ENCODE measurements at places on chromosomes 3 and 15.

DNA sequence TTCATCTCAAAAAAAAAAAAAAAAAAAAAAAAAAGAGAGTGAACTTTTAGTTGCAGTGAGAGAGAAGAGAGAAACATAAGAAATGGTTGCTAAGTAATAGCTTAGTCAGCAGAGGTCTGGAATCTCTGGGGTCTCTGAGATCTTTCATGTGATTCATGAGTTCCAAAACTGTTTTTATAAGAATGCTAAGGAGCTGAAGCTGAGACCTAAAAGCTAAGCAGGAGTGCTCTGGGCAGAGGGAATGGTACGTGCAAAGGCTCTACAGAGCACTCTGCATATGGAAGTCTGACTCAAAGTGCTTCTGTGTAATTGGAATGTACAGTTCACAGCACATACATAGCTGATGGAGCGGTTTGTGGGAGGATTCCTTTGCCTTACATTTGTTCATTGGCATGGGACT is 66.3 kb upstream of the LRIG1 start:
- no peak for DNase-seq

DNA sequence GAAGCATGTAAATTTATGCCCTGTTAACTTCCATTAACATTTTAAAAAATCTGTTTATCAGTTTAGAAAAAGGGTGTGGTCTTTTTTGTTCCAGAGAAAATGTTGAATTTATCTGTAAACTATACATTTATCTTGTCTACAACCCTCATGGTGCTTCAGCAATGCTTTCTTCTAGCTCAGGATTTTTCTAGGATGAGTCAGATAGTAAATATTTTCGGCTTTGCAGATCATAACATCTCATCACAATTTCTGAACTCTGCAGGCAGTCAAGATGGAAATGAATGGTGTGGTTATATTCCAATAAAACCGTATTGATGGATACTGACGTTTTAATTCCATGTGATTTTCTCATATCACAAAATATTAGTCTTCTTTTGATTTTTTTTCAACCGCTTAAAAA is 70.5 kb upstream of the FOXB1 start:
- no peak for DNase-seq

GRCh38 chr3:123480428-123480827 is 31.5 kb upstream of the ADCY5 start:
- DNase-seq, result no peak

DNA sequence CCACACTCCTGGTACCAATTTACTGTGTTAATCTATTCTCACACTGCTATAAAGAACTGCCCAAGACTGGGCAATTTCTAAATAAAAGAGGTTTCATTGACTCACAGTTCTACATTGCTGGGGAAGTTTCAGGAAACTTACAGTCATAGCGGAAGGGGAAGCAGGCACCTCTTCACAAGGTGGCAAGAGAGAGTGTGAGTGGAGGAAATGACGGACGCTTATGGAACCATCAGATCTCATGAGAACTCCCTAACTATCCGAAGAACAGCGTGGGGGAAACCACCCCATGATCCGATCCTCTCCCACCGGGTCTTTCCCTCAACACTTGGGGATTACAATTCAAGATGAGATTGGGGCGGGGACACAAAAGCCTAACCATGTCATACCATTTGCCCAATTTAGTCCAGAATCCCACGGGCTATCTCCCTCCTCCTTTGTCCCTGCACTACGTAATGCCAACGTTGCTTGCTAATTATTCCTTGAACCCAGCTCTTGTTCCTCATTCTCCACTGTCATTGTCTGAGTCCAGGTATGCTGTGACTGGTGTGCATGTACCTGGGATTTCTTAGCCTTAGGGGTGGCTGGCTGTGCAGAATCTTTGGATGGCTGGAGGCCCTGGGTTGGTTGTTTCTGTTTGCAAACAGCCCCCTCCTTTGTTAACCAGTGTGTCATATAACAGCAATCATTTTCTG is 3.4 kb downstream of the PIGZ start:
- DNase-seq, result no peak

DNA sequence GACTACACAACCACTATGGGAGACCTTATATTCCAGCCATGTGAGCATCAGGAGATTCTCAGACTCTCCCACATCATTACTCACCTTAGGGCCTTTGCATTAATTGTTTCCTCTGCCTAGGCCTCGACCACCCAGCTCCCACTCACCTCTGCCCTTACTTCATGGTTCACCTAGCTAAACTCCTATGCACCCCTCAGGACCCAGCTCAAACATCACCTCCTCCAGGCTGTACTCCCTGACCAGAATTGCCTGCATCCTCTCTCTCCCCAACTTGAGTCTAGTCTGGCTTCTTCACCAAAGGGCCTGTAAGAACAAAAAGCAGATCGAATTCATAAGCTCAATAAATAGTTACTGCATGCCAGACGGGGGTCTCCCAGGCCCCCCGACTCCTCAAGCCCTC is 53.1 kb upstream of the FAM174B start:
- DNase-seq, result no peak

DNA sequence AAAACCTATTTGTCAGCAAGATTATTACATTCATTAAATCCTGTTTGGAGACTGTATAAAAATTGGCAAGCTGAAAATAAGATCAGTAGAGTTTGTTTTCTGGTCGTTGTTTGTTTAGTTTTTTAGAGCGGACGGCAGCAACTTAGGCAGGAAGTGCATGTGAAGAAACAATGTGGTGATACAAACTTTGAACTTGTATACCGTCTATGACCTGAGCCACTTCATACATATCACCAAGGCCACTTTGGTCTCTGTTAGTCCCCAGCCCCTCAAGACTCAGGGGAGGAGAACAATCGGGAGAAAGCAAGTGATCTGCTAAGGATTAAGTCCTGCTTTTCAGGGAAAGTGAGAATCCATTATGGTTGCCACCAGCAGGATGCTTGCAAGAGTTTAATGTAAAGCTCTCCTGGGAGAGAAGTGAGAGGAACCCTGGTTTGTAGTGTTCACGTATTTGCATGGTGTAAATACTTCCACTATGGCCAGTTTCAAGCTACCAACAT is 31.1 kb downstream of the RASGRP1 start:
- DNase-seq, result no peak

DNA sequence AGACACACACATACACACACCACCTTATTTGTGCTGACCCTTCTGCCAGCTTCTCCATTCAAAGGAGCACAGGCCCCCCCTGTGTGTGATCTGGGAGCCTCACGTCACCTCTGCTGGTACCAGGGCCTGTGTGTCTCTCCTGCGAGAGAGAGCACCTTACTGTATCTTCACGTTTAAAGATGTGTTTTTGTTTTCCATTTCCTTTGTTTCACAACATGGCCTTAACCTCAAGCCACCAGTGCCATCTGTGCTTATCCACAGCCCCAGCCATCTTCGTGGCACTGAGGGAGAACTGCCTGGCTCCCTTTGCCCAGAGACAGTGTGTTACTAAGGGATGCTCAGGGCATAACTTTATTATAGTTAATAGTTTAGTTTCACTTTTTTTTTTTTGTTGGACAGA is 52.3 kb downstream of the ABHD2 start:
- DNase-seq, result no peak

- peak; percentile 26 for DNase-seq
Measured at GRCh38 chr3:42071904-42072812, 19.0 kb upstream of the TRAK1 start.

DNA sequence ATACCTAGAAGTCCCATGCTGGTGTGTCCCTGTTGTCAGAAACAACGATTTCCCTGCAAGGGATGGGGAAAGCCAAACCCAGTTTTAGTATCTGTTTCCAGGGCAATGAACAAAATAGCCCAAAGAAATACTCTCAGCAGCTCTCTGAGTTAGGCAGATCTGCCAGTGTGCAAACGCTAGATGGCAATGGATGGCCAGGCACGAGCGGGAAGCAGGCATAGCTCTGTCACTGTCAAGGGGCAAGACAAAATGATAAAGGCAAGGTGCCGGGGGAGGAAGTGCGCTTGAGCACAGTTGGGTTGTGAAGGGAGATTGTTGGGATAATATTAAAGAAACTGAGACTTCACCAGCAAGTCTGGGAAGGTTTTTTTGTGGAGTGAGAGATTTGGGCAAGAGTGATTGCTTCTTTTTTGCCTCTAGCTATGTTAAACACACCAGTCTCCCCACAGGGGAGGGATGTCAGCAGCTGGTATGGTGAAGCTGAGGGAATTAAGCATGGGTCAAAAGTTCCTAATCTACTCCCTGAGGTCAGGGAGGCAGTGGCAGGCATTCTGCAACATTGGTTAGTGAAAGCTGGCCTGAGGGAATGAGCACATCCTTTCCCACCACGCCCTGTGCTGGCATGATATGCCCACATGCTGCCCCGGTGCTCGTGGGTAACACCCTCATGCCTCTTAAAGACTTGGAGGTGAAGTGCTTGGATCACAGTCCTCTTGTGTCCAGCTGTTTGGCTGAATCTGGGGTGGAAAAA is 117.5 kb downstream of the PDCD6IP start:
- no peak for DNase-seq

GRCh38 chr3:38027466-38028465 is 1.7 kb downstream of the PLCD1 start:
- no peak for DNase-seq

DNA sequence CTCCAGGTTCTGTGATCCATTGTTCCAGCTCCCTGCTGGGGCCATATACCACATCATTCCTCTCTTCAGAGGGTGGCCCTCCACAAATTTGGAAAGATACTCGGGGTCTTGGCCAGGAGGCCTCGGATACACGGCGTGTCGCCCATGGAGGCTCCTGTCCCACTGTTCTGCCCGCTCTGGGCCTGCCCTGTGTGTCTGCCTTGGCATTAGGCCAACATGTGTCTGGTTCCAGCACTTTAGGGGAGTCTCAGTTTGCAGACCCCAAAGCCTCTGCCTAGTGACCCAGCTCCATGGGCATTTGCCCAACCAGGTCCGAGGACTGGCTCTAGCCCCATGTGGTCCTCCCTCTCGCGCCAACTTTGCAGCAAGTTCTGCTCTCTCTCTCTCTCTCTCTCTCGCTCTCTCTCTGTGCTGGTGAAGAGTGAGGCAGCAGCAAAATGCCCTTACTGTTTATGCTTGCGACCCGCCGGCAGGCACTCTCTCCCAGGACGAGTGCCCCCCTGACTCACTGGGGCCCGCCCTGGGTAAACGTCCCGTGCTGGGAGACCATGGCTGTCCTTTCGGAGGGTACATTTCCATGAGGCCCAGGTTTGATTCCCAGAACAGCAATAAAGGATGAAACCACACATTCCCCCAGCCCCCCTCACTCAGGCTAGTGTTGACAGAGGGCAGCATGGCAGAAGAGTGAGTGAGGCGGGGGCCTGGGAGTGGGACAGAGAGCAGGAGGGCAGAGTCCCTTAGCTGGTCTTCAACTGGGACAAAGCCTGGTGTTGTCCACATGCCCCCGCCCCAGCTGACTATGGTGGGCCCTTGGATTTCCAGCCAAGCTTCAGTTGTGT is 77.9 kb downstream of the ISG20 start:
- DNase-seq, result no peak

GRCh38 chr3:69539134-69539533 is 153.2 kb upstream of the FRMD4B start:
- no peak for DNase-seq

DNA sequence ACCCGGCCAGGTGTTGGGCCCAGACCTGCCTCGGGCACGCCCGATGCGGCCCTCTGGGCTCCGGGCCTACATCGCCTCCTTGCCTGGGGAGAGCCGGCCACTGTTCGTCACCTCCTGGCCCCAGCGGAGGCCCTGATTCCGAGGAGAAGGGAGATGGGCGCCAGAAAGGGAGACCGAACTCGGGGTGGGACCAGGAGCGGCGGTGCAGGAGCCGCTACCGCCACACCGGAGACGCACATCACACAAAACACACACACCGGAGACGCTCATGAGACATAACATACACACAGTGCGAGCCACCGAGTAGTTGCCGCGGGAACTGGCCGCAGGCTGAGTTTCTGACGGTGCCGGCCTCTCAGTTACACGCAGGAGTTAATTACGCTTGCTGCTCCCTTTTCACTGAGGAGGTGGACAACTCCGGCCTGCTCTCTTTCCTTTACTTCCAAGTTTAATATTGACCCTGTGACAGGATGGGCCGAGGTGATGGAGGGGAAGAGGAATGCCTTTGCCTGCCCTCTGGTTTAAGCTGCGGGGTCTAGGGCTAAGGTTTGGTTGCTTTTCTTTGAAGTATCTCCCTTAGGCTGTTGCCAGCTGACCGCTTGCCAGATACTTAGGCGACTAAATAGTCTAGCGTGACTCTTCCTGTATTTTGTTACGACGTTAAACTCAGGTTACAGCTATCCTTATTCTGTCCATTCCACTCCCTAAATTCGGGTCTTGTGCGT is 570 bp downstream of the PCNP start:
- peak; percentile 32 for DNase-seq

DNA sequence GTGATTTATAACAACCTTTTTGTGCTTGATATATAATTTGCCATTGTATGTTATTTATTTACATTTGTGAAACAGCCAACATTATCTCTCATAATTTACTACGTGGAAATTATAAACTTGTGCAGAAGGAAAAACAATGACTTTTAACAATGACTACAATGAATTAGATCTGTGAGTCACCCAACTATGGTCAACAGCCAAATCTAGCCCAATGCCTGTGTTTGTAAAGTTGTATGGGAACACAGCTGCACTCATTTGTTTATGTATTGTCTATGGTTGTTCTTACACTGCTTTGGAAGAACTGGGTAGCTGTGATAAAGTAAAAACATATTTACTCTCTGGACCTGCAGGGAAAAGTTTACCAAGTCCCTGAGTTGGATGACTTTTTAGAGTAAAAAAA is 110.4 kb downstream of the OTOL1 start:
- no peak for DNase-seq

DNA sequence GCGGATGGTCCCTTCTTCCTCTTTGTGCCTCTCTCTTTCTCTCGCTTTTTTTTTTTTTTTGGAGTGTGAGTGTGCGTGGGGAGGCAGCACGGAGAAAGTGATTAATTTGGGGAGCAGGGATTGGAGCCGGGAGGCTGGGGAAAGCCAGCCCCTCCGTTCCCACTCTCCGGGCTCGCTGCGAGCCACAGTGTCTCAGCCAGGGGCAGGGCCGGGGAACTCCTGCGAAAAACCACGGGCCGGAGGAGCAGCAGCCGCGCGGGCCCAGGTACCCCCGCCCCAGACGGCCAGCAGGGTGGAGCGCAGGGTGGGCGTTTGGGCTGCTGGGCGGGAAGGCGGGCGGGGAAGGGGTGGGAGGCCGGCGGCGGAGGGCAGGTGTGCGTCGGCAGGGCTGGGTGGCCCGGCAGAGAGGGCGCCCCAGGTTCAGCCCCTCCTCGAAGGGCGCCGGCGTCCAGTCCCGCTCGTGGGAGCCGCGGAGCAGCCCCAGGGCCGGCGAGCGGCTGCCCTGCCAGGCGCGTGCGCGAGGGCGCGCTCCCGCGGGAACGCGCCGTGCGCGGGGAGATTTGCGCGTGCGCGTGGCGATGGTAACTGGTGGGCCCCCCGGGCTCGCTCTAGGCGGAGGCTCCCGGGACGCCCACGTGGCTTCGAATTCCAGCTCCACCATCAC is 1.4 kb downstream of the CHL1 start:
- DNase-seq, result no peak
